CD4-positive, alpha-beta T cell treated with Interleukin-12 subunit alpha and Interleukin-12 subunit beta, for 1 hour (primary cell): ENCODE measurements at places on chromosomes 1 and 21.

DNA sequence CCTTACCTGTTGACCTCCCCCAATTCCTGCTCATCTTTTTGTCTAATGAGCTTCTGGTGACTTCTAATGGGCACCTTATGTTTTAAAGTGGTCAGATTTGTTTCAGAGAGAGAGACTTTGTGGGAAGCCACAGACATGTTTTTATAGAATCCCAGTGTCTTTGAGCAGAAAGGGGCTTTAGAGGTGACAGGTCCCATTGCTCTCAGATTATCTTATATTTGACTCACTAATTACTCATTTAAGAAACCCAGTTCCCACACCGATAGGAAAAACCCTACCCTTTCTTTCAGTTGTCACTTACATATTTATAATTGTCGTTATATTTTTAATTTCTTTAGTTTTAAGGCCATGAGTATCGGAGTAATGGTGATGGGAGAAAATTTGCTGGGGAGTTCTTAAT lies 215.5 kb downstream of the CAMTA1 start:
- DNase-seq = no peak

DNA sequence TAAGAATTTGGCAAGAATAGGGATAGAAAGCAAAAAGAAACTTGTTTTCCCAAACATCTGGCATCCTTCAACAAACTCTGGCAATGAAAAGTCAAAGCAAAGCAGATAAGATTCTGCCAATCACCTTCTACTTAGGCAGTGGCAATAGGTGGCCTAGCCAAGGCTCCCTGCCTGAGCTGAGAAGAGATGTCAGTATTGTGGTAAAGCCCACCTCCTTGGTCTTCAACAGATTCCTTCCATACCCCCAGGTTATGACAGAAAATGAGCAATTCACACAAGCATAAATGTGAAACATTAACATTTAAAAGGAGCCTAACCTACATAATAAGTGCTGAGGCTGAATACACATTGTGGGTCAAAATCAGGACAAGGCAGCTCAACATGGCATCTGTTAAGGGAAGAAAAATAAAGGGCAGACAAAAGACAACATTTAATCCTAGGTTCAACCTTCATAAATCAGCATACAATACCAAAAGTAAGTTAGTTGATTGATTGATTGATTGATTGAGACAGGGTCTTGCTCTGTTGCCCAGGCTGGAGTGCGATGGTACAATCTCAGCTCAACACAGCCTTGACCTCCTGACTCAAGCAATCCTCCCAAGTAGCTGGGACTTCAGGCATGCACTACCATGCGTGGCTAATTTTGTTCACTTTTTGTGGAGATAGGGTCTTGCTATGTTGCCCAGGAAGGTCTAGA lies 123.1 kb downstream of the AKT3 start:
- no peak for DNase-seq

GRCh38 chr1:66240491-66241484 lies 293.2 kb upstream of the SGIP1 start:
- DNase-seq = no peak

- DNase-seq = peak; percentile 27
Observed at GRCh38 chr21:25999921-26000582, 170.5 kb downstream of the APP start.

DNA sequence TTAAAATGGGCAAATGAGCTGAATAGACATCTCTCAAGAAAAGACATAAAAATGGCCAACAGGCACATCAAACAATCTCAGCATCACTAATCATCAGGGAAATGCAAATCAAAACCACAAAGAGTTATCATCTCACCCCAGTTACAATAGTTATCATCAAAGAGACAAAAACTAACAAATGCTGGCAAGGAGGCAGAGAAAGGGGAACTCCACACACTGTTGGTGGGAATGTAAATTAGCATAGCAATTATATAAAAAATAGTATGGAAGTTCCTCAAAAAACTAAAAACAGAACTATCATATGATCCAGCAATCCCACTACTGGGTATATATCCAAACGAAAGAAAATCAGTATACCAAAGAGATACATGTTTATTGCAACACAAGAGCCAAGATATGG lies 68.7 kb downstream of the DENND1B start:
- no peak for DNase-seq

DNA sequence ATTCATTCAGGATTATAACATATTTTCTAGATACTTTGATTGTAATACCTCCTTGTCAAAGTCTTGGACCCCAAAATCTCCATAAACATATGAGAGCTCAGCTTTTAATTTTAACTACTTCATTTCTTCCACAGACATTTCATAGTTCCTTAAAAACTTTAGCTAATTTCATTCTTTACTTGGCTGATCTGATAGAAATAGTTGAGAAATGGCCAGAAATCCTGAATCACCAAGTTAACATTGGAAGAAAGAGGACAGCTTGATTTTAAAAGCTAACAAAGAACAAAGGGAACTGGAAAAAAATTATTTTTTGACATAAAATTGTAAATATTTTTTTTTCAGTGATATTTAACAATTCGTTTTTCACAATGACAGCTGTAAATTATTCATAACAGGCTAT lies 216.5 kb downstream of the NTNG1 start:
- DNase-seq = no peak

DNA sequence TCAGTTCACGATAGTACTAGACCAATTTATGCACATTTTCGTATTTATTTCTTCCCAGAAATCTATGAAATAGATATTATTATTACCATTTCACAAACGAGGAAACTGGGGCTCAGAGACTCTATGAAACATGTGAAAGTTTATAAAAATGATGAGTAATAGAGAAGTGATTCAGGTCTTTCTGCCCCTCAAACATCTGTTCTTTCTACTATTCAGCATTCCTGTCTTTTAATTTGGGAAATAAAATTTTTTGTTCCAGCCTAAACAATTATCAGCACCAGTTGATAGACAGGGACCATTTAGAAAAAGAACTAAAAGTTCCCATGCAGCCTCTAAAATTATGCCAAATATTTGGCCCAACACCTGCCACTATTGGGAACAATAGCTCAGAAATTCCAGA lies 585.1 kb downstream of the PTPRC start:
- DNase-seq = no peak

DNA sequence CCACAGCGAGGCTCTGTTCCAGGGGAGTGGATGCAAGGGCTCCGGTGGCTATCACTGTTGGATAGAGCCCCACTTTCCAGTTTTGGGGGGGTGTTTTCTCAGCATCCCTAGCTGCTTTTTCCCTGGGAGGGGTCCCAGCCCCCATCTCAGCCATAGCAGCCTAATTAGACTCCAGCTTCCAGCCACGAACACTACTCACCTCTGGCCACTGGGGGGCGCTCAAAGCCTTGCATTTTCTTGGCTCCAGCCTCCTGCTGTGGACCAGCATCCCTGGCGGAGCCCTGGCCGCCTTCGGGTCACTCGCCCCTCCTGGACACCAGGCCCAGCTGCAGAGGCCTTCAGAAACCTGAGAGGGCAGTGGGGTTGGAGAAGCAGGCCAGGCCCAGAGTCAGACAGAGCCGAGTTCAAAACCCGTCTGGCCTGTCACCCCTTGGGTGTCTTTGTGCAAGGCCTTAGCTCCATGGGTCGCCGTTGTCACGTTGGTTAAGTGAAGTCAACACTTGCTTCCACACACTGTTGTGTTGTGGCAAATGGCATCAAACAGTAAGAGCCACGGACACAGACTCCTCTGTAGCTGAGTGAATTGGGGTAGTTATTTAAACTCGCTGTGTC lies 93.5 kb upstream of the ACTL8 start:
- DNase-seq = peak; percentile 36

DNA sequence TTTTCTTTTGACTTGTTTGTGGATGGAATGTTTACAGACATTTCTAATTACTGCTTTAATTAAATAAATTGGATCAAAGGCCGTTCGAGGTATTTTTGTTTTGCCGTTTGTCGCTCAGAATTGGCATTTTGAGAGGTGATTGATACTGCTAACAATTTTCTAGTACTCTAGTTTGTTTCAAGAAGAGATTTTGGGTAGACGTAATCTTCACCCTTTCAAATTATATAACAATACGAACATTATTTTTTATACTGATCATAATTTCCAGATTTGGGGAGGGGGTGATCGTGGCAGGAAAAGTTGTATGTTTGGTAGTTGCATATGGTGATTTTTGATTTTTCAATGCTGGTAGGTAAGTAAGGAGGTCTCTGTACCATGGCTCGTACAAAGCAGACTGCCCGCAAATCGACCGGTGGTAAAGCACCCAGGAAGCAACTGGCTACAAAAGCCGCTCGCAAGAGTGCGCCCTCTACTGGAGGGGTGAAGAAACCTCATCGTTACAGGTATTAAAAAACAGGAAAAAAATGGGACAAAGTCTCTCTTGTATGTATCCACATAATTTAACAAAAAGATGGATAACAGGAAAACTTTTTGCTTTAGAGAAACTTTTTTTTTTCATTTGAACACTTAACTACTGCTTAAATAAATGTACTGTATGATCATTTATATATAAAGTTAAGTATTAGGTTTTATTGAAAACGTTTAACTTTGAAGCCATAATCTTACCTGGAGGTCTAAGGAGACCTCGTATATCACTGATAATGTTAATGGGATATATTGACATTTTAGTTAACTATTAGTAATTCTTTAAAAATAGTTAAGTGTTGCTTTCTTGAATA lies 1.7 kb downstream of the H3-3A start:
- peak; percentile 48 for DNase-seq

GRCh38 chr21:15592271-15592860 lies 137.4 kb upstream of the USP25 start:
- peak; percentile 42 for DNase-seq

GRCh38 chr1:13892198-13892597 lies 192.2 kb downstream of the PRDM2 start:
- DNase-seq = no peak

DNA sequence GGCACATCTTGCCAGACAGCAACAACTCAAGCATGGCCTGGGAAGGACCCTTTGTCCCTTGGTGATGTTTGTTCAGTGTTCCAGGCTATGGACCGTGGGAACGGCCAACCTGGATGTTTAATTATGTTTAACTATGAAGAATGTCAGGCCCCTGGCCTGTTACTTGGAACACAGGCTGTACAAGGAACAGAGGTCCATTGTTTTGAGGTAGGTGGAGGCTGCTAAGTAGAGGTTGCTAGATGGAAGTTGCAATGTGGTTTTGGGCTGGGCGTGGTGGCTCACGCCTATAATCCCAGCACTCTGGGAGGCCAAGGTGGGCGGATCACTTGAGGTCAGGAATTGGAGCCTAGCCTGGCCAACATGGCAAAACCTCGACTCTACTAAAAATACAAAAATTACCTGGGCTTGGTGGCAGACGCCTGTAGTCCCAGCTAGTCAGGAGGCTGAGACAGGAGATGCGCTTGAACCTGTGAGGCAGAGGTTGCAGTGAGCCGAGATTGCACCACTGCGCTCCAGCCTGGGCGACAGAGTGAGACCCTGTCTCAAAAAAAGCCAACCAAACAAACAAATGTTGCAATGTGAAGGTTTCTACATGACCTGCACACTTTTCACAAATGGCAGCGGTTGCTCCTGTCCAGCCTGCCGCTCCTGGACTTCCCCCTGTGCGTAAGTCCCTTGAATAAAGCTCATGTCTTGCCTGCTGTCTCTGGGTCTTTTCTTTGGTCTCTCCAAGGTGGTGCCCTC lies 2.5 kb upstream of the LEFTY1 start:
- no peak for DNase-seq

- no peak for DNase-seq
Observed at GRCh38 chr1:218718977-218719376, 373.8 kb downstream of the TGFB2 start.

GRCh38 chr1:193931356-193931755 lies 744.9 kb upstream of the B3GALT2 start:
- DNase-seq = no peak
